ENCODE measurements at places on chromosomes 6 and 20.

- DNase-seq: no peak
Measured at GRCh38 chr6:137471986-137472385, 22.2 kb downstream of the OLIG3 start.

DNA sequence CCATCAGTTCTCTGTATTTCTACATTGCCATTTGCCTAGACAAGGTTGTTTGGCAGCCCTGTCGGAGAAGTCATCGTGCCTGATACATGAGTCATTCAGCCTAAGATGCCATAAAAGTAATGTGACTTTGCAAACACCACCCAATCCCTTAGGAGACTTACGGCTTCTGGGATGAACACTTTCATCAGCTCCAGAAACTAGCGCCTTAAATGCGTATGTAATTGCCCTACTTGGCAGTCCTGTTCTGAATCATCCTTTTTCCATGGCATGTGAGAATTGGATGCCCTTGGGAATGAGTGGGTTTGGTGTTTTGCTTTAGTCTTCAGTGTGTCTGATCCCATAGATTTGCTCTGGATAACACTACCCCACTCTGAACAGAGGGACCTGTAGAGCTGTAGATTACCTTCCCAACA, 158.5 kb downstream of the SASH1 start:
- peak; percentile 28 for DNase-seq

- no peak for DNase-seq
Measured at GRCh38 chr6:48859562-48860123, 603.4 kb downstream of the MMUT start.

DNA sequence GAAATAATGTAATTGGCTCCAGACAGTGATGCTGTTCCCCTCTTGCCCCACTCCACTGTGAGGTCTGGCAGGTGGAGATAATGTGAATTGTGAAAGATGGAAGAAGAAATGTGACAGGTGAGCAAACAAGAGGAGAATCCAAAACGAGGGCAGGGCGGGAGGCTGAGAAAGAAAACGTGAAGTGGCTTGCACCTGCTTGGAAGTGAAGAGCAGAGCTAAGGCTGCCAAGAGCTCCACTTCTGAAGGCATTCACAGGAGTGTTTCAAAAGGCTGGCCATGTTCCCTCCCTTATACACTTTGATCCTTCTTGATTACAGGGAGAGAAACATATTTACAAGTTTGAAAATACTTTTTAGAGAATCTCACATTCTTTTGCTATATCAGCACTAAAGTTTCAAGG, 359.4 kb downstream of the EPHA7 start:
- no peak for DNase-seq

DNA sequence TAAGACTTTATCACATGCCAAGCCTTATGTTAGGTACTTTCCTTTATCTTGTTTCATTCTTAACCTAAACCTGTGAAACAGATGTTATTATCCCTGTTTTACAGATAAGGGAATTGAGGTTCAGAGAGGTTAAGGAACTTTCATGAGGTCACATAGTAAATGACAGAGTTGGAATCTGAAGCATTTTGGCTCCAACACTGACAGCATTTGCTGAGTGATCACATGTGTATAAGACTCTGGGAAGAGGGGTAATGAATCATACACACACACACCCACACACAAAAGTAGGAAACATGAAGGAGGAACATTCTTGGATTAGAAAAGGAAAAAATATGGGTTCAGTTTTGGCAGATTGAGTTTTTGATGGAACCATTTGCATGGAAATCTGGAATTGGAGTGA, 212.5 kb downstream of the GJA1 start:
- no peak for DNase-seq

- DNase-seq: no peak
Measured at GRCh38 chr6:166476634-166477215, 94.0 kb upstream of the MPC1 start.

GRCh38 chr6:404685-405423, 13.3 kb downstream of the IRF4 start:
- no peak for DNase-seq

- no peak for DNase-seq
Measured at GRCh38 chr6:22008248-22008836, 288.5 kb downstream of the PRL start.

GRCh38 chr6:108715832-108716231, 132.4 kb upstream of the ARMC2 start:
- DNase-seq: no peak

- no peak for DNase-seq
Measured at GRCh38 chr6:118092086-118092485, 185.0 kb downstream of the SLC35F1 start.

GRCh38 chr20:37894454-37894853, 8.5 kb upstream of the VSTM2L start:
- DNase-seq: no peak

DNA sequence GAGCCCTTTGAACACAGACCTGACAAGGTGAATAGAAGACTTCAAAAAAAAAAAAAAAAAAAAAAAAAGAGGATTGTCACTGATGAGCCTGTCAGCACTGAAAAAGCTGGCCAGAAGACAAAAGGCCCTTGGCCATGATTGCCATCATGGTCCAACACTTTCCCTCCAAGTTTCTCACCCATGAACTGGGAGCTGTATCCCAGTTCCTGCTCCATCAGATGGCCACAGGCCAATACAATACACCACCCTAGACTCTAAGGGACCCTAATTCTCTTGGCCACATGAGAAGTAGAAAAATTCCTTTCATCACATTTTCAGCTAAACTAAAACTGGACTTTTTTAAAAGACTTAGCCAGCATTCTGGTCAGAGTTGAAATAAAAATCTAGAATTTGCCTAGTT, 50.2 kb downstream of the NUDT3 start:
- no peak for DNase-seq

DNA sequence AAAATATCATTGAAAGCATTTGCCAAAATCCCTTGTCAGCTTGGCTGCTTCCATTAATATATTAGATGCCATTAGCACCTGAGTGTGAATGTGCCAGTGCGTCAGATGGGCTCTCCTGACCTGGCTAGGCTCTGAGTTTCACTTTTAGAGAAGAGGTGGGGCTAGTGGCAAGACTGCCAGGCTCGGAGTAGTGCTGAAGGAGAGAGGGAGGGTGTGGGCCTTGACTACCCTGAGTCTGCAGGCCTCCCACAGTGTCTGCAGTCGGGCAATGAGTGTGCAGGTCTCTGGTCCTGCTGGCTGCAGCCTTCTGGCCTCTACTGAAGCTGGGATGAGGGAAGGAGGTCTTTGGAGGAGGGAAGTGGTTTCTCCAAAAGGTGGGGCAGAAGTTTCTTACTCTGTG, 34.6 kb upstream of the PNPLA1 start:
- DNase-seq: no peak

DNA sequence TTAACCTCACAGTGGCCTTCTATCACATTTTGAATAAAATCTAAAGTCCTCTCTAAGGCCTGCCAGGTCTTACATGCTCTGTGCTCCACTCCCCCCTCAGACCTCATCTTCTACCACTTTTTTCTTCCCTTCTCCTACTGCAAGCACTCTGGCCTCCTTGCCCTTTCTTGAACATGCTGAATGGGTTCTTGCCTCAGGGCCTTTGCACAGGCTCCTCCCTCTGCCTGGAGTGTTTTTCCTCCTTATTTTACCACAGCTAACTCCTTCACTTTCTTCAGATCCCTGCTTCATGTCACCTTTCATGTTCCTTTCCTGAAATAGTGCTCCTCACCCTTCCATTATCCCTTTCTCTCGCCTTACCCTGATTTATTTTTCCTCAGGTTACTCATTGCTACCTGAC, 97.9 kb upstream of the FOXP4 start:
- DNase-seq: no peak

DNA sequence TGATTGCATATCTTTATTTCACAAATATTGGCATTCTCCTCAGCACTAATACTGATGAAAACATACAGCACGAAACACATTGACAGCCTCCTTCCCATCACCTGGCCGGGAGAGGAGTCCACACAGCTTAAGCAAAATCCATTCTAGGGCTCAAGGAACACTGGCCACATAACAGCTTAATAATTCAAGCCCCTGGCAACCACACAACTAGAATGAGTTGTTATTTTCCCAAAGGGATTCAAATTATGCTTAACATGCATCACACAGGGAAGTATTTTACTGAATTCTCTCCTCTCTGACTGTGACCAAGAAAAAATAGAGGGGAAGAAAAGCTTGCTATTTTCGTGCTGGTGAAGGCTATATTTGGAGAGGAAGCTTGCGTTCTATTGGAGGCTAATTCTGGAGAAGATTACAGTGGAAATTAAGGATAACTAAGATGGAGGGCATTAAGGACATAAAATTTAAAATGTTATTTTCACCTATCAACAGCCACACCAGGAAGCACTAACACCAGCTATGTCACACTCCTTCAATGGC, 198.5 kb downstream of the ADGRG6 start:
- no peak for DNase-seq

- DNase-seq: no peak
Measured at GRCh38 chr6:113495521-113495920, 361.6 kb upstream of the MARCKS start.

DNA sequence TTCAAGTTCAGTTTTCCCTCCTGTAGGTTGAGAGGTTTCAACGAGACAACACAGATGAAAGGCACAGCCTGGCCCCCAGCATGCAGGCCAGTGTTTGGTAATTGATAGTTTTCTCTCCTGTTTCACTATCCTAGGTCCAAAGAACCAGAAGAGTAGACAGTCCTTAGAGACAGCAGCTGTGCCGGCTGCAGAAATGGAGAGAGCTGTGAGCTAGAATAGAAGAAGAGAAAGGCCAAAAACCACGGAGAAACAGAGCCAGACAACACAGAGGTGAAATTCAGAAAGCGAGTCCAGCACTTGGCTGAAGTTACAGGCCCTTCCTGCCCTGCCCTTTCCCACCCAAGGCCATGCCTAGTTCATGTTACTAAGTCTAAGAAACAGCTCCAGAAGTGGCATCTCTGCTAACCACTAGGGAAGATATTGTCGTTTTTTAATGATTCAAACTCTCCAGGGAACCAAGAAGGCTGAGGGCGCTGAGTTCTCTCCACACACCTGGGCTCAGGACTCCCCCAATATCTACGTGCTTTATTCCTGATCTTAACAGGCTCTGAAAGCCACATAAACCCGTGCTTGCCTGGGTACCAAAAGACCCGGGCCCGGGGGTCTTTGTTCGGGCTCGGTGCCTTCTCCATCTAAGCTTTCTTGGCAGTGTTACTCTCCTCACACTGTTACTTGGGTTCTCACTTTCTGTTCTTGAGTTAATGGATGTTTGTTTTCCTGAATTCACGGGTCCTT, 16.5 kb upstream of the RBPJL start:
- DNase-seq: no peak

DNA sequence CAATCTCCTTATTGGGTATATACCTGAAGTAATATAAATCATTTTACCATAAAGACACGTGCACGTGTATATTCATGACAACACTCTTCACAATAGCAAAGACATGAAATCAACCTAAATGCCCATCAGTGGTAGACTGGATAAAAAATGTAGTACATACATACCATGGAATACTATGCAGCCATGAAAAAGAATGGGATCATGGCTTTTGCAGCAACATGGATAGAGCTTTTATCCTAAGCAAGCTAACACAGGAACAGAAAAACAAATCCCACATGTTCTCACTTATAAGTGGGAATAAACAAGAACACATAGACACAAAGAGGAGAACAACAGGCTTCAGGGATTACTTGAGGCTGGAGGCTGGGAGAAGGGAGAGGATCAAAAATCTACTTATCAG, 208.3 kb upstream of the QKI start:
- no peak for DNase-seq

DNA sequence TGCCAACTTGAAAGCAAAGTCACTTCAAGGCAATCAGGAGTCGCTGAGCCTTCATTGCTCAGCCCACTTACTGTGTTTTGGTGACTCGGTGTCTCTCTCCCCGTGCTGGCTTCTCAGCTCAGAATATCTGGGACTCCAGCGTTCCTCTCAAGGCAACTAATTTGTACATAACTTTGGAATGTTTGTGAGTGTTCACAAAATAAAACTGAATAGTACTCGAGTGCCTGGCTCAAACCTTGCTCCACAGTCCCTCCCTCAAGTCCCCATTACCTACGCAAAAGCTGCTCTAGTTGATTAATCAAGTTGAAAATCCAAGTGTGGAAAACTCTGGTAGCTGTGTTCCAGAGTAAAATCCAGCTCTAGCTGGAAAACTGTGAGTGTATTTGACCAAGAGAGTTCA, 8.6 kb downstream of the IPCEF1 start:
- DNase-seq: no peak

- DNase-seq: peak; percentile 65
Measured at GRCh38 chr6:90285611-90286381, 10.8 kb downstream of the BACH2 start.

DNA sequence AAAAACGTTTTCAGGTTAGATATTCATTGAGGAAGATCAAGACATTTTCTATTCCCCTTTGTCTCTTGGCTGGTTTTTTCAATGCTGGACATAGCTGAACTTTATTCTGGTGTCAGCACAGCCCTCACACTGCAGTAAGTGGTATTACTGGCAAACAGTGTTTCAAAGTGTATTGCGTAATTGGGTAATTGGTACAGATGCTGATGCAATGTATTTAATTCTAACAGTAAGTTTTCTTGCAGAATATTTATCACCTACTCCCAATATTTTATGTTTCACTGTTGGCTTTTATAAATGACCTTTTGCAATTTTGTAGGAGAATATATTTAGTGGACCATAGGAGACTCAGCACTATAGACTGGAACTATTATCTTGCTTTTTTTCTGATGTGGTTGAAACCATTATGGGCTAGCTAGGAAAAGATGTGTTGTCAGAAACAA, 287.6 kb upstream of the SOX4 start:
- DNase-seq: no peak

- no peak for DNase-seq
Measured at GRCh38 chr6:65903992-65904391, 197.0 kb upstream of the EYS start.

DNA sequence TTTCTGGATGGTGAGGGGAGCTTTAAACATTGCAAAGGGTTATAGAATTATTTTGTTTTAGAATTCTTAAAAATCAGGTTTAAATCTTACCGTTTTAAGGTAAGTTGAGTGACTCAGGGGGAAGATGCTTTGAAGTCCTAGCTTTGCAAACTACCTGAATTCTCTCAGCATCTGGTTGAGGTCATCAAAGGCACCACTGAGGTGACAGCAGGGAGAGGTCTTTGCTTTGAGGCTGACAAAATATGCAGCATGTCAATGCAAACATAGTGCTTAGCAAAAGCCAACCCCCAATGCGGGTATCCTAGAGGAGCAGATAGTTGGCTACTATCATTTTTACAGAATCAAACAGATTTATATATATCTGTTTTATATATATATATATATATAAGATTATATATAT, 219.5 kb downstream of the SLC24A3 start:
- DNase-seq: no peak

GRCh38 chr6:150659046-150659763, 59.5 kb downstream of the PLEKHG1 start:
- no peak for DNase-seq

GRCh38 chr20:3667434-3668037, 4.3 kb upstream of the GFRA4 start:
- no peak for DNase-seq

GRCh38 chr6:34241351-34242215, 4.9 kb downstream of the HMGA1 start:
- DNase-seq: peak; percentile 0

DNA sequence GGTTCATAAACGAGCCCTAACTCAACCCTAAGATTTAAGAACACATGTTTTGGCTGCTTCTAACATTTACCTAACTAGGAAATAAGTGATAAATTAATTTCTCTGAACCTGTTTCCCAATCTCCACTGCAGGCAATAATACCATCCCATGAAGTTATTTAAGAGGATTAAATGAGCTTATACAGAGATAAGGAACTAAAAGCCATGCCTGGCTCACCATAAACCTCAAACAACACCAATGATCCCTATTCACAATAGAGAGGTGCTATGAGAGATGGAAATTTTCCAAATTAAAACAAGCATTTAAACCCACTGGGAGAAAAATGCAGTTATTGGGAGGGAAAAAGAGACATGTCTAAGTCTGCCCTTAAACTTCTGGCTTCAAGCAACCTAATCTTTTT, 33.9 kb upstream of the KLHL31 start:
- DNase-seq: no peak
